ENCODE measurements at places on chromosomes 7 and 10. TPM values are rescaled to one million over a fixed set of nuclear protein-coding genes. Genes with fewer than 3 reads are reported as not detected.

- DNase-seq = no peak
These were observed 87.7 kb downstream of the GRB10 start for GRCh38 chr7:50695026-50695425.

The ST7 gene
- 15.1 TPM for total RNA-seq

DNA sequence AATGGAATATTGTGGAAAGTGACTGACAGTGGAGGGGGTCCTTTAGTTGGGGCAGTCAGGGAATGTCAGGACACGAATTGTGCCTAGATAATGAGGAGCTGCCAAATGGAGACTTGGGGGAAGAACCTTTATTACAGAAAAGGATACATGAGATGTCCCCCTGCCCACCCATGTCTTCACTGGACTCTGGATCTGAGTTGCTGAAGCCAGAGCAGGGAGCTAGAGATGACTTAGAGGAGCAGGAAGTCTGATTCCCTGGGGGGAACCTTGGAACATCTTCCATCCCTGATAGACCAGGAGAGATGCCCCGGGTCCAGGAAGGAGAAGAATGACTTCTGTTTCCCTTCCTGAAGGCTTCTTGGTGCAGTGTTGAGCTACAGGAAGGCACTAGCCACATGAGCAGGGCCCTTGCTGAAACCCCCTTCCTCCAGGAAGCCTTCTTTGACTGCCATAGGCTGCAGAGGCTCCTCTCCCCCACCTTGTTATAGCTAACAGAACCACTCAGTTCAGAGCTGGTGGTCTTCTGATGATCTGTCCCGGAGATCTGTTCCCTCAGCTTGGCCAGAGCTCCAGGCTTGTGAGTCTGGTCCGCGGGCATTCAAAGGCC, 747 bp upstream of the NEURL1 start:
- DNase-seq = no peak

GRCh38 chr7:154686305-154686704, 316.6 kb downstream of the PAXIP1 start:
- no peak for DNase-seq

GRCh38 chr7:5661942-5662341, 119.5 kb downstream of the RNF216 start:
- no peak for DNase-seq

- peak; percentile 87 for DNase-seq
These were observed 16.2 kb downstream of the SLC16A12 start for GRCh38 chr10:89518876-89519842.

The CALHM1 gene
- total RNA-seq = not detected

Data from HFFc6 (cell line).